ENCODE measurements at places on chromosomes 4 and X. TPM values are rescaled to one million over a fixed set of nuclear protein-coding genes. Genes with fewer than 3 reads are reported as not detected.

DNA sequence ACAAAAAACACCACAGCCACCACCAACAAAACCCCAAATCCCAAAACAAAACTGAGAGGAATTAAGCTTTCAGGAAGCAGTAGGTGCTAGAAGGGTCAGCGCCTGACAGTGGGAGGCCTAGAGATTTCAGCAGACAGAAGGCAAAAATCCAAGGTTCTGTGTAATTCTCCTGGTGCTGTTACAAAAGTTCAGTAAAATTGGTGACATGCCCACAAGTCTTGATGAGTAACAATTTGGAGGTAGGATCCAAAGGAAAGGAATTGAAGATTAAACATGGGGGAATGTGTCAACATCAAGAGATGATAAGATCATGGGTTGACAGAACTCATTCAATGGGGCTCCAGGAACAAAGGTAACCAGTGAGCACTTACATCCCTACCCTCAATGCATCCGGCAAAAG, 653.8 kb upstream of the CPEB2 start:
- no peaks in the 10 kb centered on the region for H3K36me3 ChIP-seq
- no peaks in the 10 kb centered on the region for H3K27me3 ChIP-seq
- peak; percentile 58 for DNase-seq

GRCh38 chrX:53882331-53882730, 161.9 kb downstream of the PHF8 start:
- no peaks in the 10 kb centered on the region for H3K4me1 ChIP-seq
- H3K36me3 ChIP-seq: no peaks in the 10 kb centered on the region
- no peak overlapping the region for H3K27ac ChIP-seq
- H3K27me3 ChIP-seq: no peaks in the 10 kb centered on the region
- DNase-seq: peak; percentile 43

- no peak overlapping the region for H3K4me3 ChIP-seq
- no peaks in the 10 kb centered on the region for H3K36me3 ChIP-seq
- no peaks in the 10 kb centered on the region for H3K4me1 ChIP-seq
- H3K27ac ChIP-seq: no peak overlapping the region
- peaks cover 30% of the 10 kb centered on the region for H3K27me3 ChIP-seq
Measured at GRCh38 chr4:54942721-54943120, 182.7 kb downstream of the KDR start.

DNA sequence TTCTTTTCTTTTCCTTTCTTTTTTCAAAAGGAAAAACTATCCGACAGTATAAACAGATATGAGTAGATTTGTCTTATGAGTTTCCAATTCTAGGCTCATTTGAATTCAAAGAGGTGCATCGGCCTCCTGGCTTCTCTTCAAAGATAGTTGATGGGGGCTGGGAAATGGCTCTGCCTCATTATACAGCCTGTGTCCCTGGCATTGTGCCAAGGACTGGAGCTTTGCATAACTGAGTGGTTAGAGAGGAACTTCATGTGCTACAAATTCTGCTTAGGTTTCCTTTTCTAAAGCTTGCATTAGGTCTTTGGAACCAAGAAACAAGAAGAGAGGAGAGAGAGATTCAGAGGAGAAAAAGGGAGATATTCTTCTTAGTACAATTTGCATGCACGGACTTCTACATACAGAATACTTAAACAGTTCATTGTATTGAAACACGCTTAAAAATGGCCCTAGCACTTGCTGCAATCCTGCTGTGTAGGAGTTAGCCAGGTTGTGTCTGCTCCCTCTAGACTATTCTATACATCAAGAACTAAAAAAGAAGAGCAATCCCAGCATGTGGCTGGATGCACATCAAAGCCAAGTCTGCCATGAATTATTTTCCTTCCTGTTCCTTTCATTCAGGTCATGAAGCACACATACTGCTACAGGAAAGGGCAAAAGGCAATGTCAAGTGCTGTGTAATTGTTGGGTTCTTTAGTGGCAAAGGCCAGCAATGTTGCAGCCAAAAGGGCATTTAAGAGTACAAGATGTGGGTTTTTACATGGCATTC, 70.9 kb downstream of the INTS12 start:
- H3K4me3 ChIP-seq: no peak overlapping the region
- no peaks in the 10 kb centered on the region for H3K27me3 ChIP-seq
- H3K4me1 ChIP-seq: peaks cover 28% of the 10 kb centered on the region
- H3K27ac ChIP-seq: no peak overlapping the region

DNA sequence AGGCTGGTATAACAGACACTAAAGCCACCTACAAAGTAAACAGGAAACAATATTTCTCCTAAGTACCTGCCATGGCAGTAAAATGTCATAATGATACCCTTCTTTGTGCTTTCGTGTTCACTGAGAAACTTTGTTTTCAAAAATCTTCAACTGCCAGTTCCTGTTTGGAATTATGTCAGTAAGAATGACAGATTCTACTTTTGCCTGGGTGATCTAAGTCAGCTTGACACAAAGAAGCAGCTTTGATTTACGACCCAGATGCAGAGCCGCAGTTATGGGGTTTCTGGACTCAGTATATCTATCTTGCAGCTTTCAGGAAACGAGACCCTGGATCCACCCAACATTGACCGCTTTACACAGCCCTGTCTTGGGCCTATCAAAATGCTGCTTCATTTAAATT, 71.2 kb downstream of the SNX25 start:
- no peaks in the 10 kb centered on the region for H3K27me3 ChIP-seq
- peaks cover 27% of the 10 kb centered on the region for H3K4me1 ChIP-seq

DNA sequence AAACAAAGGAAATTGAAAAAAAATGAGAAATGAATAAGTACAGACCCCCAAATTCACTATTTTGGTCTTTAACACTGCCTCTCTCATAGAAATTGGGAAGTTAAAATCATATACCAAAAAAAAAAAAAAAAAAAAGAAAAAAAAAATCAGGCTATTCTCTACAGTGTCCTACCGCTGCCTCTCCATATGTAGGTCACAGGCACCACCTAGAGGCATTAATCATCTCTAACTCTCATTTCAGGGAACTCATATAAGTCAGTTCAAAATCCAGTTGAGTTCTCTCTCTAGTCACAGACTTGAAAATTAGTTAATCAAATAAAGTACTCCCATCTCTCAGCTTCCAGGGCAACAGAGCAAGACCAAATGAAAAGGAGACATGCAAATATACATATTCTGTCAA, 47.9 kb downstream of the COX18 start:
- DNase-seq: peak; percentile 80
- no peak overlapping the region for H3K27ac ChIP-seq
- H3K36me3 ChIP-seq: no peaks in the 10 kb centered on the region
- H3K27me3 ChIP-seq: peaks cover 26% of the 10 kb centered on the region
- no peak overlapping the region for H3K4me3 ChIP-seq
- no peaks in the 10 kb centered on the region for H3K4me1 ChIP-seq

DUSP21 gene
- total RNA-seq: not detected

MEPE gene
- not detected for total RNA-seq

ADH1A gene
- not detected for total RNA-seq

Data from PC-3 (cell line).